ENCODE measurements at places on chromosomes 16 and 17. TPM values are rescaled to one million over a fixed set of nuclear protein-coding genes. Genes with fewer than 3 reads are reported as not detected.

- peak overlapping the region; percentile 66 for H3K27ac ChIP-seq
- DNase-seq: peak; percentile 56
- no peaks in the 10 kb centered on the region for H3K27me3 ChIP-seq
- H3K4me1 ChIP-seq: peaks cover 100% of the 10 kb centered on the region
- H3K36me3 ChIP-seq: no peaks in the 10 kb centered on the region
- no peak overlapping the region for H3K4me3 ChIP-seq
Observed at GRCh38 chr16:89407282-89407924, 83.0 kb downstream of the ANKRD11 start.

DNA sequence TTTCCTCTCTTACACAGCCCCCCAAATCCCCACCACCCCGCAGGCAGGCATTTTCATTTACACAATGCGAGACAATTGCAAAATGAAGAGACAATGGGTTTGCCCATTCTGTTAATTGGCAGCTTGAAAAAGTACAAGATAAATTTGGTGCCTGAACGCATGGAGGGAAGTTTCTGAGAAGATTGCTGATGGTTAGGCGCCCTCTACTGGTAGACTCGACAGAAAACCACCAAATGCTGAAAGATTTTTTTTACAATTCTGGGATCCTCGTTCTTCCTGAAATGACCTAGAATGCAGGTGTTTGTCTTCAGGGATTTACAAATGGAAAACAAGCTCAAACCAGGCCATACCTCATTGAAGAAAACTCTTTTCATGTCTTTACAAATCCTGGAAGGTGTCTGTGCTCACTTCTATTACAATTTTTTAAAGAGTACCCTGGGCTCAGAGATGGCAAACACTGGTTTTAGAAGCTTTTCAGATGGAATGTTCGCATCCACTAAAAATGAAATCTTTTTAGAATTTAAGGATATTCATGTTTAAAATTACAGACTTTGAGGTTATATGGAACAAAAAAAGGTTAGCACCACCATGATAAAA is 338.5 kb downstream of the PMP22 start:
- no peak overlapping the region for H3K4me3 ChIP-seq
- peak; percentile 55 for DNase-seq
- H3K4me1 ChIP-seq: no peaks in the 10 kb centered on the region
- H3K27me3 ChIP-seq: no peaks in the 10 kb centered on the region
- H3K27ac ChIP-seq: no peak overlapping the region

- H3K36me3 ChIP-seq: peaks cover 3% of the 10 kb centered on the region
- peaks cover 22% of the 10 kb centered on the region for H3K4me1 ChIP-seq
Observed at GRCh38 chr16:3716831-3717234, 491 bp downstream of the TRAP1 start.

DNA sequence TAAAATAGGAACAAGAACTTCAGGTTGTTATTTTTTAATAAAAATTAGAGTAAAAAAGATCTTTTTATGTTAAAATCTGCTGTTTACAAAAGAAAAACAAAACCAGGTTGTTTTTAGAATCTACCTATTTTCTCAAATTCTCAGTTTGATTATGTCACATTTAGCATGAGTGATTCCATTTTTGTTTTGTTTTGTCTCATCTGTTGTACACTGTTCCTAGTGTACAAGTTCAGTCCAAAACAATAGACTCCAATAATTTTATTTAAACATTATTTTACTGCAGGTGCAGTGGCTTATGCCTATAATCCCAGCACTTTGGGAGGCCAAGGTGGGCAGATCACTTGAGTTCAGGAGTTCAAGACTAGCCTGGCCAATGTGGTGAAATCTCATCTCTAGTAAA is 2142.7 kb downstream of the TP53TG3F start:
- no peak overlapping the region for H3K4me3 ChIP-seq
- H3K36me3 ChIP-seq: no peaks in the 10 kb centered on the region
- no peaks in the 10 kb centered on the region for H3K27me3 ChIP-seq
- no peaks in the 10 kb centered on the region for H3K4me1 ChIP-seq
- no peak for DNase-seq
- no peak overlapping the region for H3K27ac ChIP-seq

GRCh38 chr17:82590881-82591539 is 57.2 kb downstream of the WDR45B start:
- H3K4me3 ChIP-seq: no peak overlapping the region
- no peak overlapping the region for H3K27ac ChIP-seq
- H3K27me3 ChIP-seq: no peaks in the 10 kb centered on the region
- H3K4me1 ChIP-seq: peaks cover 36% of the 10 kb centered on the region

GRCh38 chr16:24070851-24071250 is 185.3 kb upstream of the CACNG3 start:
- no peak overlapping the region for H3K4me3 ChIP-seq
- H3K27me3 ChIP-seq: no peaks in the 10 kb centered on the region
- H3K27ac ChIP-seq: no peak overlapping the region
- H3K36me3 ChIP-seq: no peaks in the 10 kb centered on the region

Gene HBZ
- not detected for polyA plus RNA-seq

DNA sequence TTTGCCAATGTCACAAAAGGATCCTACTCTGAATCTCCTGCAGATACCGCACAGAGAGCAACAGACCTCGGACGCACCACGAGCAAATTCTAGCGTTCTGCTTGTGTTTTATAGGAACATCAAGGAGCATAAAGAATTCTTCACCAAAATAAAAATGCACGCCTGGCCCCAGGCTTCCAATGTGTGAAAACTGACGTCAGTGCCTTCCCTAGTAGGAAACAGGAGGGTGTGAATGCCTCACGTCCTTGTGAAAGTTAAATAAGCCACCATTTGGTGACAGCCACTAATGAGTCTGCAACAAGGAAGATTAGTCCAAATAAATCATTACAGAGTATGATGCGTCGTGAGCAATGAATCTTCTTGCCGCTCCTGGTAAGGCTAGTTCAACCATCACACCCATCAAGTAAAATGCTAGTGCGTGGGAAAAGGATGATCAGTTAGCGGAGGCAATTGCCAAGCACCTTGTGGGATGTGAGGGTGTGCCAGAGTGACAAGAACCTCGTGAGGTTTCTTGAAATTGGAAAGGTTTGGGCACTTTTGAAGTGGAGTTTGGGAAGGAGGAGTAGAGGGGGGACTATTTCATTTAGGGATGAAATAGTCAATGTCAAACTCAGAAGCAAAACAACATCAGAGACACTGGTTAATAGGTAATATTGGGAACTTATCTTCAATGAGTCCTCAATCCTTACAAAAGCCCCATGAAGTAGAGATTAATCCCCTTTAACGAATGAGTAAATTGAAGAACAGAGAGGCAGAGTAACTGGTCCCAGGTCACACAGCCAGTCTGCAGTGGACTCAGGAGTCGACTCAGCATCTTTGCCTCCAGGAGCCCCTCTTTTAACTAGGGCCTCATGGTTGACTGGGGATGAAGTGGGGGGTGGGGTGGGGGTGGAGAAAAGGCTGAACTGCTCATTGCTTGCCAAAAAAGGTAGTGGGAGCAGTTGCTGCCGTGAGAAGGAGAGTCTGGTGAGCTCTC is 238.8 kb downstream of the SLC39A11 start:
- H3K4me3 ChIP-seq: no peak overlapping the region
- H3K27ac ChIP-seq: no peak overlapping the region
- DNase-seq: no peak
- no peaks in the 10 kb centered on the region for H3K4me1 ChIP-seq

Gene NPW
- not detected for polyA plus RNA-seq

Gene ASGR2
- not detected for polyA plus RNA-seq

- H3K4me3 ChIP-seq: no peak overlapping the region
- no peaks in the 10 kb centered on the region for H3K36me3 ChIP-seq
- no peak for DNase-seq
- H3K27me3 ChIP-seq: no peaks in the 10 kb centered on the region
Observed at GRCh38 chr17:62692721-62693431, 65.4 kb downstream of the MRC2 start.

Gene SLC6A2
- polyA plus RNA-seq: not detected

DNA sequence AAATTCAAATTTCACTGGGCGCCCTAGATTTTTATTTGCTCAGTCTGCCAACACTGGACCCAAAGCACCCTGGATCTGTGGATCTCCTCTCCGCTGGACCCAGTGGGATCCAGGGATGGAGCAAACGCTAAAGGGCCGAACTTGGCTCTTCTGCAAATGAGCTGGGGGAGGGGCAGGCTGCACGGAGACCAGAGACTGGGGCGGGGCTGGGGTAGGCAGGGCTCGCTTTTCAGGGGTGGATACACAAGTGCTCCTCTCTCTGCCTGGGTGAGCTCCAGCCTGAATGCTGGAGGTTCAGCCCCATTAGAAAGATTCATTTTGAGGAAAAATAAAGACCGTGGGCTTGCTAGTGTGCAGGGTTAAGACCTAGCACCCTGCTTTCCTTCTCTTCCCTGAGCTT is 8.9 kb downstream of the CBX4 start:
- peaks cover 14% of the 10 kb centered on the region for H3K36me3 ChIP-seq
- H3K4me1 ChIP-seq: peaks cover 28% of the 10 kb centered on the region
- no peaks in the 10 kb centered on the region for H3K27me3 ChIP-seq
- no peak overlapping the region for H3K27ac ChIP-seq
- H3K4me3 ChIP-seq: no peak overlapping the region

Measured in CD4-positive, alpha-beta memory T cell (primary cell).